ENCODE measurements at places on chromosomes 16 and 17.

DNA sequence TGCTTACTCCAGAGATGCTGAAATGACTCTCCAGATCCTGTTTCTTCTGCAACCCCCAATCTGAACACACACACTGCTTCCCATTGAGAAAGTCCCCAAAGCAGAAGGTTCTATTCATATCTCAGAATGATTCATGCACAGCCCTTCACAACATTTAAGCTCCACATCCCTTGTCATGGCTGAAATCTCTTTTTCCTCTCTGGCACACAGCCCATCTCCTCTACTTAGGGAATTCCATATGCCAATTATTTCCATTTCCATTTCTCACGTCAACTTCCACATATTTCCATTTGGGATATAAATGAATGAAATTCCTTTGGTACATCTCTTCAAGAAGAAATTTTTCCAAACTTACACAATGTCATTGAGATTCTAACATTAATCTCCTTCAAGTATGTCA is 119.6 kb downstream of the CDH11 start:
- no peak for DNase-seq

DNA sequence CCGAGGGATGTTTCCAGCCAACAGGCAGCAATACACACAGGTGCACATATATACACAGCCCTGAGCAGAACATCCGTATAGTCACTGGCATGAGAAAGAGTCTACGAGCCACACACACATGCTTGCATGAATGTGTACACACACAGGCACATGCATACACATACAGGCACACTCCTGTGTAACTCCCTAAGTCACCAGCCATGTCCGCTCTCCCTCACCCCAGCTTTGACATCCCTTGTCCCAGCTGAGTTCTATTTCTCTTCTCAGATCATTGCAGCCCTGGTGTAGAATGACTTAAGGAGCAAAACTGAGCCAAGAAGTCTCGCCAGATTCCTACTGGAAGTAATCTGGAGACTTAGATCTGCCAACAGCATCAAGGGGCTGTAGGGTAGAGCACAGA is 13.1 kb downstream of the CDRT4 start:
- no peak for DNase-seq

GRCh38 chr17:63827801-63828221 is 348 bp upstream of the FTSJ3 start:
- DNase-seq, result no peak

DNA sequence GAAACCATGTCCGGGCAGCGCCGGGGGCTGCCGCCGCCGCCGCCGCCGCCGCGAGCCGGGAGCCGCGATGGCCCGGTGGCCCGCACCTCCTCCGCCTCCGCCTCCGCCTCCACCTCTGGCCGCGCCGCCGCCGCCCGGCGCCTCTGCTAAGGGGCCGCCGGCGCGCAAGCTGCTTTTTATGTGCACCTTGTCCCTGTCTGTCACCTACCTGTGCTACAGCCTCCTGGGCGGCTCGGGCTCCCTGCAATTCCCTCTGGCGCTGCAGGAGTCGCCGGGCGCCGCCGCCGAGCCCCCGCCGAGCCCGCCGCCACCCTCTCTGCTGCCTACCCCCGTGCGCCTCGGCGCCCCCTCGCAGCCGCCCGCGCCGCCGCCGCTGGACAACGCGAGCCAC is 587 bp downstream of the HS3ST4 start:
- DNase-seq, result peak; percentile 33

DNA sequence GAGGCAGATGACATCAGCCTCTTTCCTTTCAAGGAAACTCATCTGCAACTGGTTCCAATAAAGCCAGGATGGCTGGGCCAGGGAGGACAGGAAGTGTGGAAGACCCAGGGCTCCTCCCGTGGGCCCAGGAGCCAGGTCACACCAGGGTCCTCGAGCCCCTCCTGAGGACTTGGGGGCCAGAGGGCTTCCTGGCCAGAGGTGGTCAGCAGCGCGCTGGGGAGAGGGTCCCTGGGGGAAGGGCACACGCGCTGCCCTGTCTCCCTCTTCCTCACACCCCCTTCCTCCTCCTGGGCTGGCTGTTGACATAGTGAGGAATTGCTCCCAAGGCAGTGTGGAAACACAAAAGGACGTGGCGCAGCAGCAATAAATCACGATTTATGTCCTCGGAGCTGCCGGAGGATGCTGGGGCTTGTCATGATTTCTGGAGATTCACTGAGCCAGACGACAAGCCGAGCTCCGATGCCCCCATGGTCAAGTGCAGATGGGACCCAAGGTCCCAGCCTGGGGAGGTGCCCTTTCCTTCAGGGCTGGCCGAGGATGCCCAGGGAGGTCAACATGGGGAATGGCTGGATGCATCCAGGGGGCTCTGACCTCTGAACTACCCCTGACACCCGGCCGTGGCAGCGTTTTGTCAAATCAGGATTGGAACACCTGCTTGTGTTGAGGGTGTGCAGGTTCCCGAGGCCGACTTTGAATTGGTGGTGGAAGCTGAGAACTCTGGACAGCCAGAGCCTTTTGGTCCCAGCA is 152.6 kb downstream of the IRF8 start:
- no peak for DNase-seq

- DNase-seq, result peak; percentile 32
Observed at GRCh38 chr16:81831722-81832126, 52.6 kb downstream of the PLCG2 start.

GRCh38 chr17:82979718-82980117 is 99.7 kb upstream of the METRNL start:
- DNase-seq, result no peak

GRCh38 chr16:27966756-27967155 is 96.8 kb downstream of the GSG1L start:
- DNase-seq, result no peak

GRCh38 chr17:14205992-14206461 is 30.6 kb downstream of the CDRT15 start:
- DNase-seq, result no peak

DNA sequence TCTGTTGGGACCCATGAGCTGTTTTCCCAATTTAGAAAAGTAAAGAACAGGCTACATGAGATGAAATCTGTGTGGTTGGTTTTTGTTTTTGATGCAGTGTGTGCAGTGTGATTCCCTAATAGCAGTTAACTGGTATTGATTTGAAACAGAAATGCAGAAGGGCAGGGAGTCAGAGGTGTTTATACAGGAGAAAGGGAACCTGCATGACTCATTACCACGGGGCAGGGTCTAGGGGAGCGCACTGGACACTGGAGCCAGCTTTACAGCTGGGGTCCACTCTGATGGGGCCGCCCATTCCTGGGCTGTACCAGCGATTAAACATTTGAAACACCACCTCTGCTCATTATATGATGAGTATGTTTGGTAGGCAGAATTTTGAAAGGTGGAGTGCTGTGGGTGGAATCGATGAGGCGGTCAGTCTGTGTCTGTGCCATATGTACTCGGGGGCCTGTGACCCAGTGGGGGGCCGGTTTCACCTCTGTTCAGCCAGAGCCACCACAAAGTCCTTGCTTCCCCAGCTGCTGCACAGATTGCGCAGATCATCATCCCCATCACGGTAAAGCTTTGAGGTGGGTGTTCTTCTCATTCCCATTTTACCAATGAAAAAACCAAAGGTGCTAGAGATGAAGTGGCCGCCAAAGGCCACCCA is 142.5 kb downstream of the CMIP start:
- no peak for DNase-seq

DNA sequence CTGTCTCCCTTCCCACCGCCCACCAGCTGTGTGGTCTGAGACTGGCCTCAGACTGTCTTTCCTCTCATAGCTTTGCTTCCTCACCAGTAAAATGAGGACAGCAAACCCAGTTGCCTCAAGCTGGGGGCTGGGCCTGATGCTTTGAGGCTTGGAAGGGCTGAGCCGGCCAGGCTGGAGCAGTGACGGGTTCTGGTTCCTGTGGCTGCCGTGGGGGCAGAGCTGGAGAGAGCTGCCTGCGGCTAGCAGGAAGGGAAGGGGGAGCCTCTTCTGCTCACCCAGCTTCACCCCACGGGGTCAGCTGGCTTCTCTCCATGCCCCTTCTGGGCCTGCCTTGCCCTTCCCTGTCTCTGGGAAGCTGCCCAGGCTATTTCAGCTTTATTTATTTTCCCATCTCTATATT is 23.7 kb downstream of the LASP1 start:
- no peak for DNase-seq

- no peak for DNase-seq
Observed at GRCh38 chr17:79438546-79439334, 172.1 kb downstream of the RBFOX3 start.

- no peak for DNase-seq
Observed at GRCh38 chr17:40319651-40320540, 10.9 kb downstream of the RARA start.

DNA sequence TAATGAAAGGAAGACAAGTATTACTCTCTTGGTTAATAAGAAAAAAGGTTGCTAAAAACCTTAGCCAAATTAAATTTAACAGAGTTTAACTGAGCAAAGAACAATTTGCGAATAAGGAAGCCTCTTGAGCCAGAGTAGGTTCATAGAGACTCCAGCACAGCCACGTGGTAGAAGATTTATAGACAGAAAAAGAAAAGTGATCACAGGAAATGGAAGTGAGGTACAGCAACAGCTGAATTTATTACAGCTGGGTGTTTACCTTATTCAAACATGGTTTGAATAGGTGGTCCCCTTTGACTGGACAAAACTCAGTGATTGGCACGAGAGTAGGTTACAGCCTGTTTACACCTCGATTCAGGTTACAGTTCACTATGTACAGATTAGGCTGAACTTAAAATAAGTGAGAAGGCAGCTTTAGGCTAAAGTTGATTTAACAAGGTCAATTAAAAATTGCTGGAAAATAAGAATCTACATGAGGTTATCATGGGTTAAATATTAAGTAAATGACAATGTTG is 3.3 kb upstream of the CCL15 start:
- DNase-seq, result no peak

DNA sequence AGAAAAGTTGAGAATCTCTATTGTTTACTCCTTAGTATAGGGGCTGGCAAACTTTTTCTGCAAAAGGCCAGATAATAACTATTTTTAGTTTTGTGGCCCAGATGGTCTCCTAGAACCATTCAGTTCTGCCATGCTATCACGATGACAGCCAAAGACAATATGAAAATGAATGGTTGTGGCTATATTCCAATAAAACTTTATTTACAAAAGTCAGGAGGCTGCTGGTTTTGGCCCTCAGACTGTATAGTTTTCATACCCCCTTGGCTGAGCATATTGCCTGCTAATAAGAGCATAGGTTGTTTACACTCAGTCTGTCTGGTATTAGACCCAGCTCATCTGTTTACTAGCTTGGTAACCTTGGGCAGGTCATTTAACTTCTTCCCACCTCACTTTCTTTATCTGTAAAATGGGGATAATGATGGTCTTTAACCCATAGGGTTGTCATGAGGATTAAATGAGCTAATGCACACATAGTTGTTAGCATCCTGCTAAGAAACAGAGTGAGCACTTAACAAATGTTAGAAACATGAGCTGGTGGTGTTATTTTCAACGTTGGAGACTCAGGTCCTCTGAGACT is 156.3 kb downstream of the MSI2 start:
- DNase-seq, result no peak

GRCh38 chr17:76130473-76130872 is 10.6 kb downstream of the FOXJ1 start:
- DNase-seq, result no peak

DNA sequence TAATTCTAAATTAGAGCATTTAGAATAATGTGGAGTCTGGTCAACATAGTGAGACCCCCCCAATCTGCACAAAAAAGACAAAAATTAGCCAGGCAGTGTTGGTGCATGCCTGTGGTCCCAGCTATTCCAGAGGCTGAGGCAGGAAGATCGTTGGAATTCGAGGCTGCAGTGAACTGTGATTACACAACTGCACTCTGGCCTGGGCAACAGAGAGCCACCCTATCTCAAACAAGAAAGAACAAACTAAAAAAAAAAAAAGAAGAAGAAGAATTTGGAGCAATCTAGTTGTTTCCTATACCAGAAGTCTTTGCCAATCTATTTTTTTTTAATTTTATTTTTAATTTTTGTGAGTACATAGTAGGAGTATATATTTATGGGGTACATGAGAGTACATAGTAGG is 6.0 kb downstream of the CETP start:
- DNase-seq, result no peak

Measured in WTC11 (cell line).